ENCODE measurements at places on chromosomes 5 and 9. TPM values are rescaled to one million over a fixed set of nuclear protein-coding genes. Genes with fewer than 3 reads are reported as not detected.

DNA sequence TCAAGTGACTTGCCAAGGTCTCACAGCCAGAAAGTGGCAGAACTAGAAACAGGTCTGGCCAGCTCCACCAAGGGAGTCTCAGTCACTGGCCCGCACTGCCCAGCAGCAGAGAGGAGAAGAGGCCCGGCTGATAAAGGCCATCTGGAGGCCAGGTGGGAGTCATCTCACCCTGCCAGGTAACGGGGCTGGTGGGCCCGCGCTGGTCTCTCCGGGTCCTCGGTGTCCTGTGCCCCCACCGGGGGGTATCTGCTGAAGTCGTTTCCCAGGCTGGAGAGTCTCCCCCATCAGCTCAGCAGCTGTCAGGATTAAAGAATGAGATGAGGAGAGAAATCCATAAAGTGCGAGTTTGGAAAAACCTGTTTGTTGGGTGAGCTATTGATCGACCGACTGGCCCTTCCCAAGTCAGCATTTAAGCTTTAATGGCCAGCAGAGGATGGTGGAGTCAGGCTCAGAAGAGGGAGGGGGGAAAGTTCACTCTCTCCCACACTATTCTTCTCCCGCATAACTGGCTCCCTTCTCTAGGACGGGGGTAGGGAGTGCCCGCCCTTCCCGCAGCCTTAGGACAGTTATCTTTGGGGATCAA is 30.3 kb downstream of the LMX1B start:
- peak; percentile 55 for DNase-seq

- no peak for DNase-seq
Measured at GRCh38 chr5:137613554-137614265, 114.6 kb upstream of the SPOCK1 start.

DNA sequence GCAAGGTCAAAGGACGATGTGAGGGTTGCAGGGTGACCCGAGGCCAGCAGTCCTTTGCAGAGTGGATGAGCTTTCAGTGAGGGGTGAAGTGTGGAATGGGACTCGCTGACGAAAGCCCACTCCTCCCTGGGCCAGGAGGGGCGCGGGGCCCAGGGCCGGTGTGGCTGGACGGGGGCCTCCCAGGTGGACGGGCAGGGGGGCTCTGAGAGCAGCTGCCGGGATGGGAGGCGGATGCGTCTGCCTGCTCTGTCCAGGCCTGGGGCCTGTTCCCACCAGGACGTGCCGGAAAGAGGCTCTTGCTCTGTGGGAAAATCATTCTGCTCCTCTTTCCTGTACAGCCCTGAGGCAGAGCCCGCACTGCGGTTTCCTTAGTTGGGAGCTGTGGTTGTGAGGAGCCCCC is 24.3 kb downstream of the IRX4 start:
- DNase-seq: no peak

DNA sequence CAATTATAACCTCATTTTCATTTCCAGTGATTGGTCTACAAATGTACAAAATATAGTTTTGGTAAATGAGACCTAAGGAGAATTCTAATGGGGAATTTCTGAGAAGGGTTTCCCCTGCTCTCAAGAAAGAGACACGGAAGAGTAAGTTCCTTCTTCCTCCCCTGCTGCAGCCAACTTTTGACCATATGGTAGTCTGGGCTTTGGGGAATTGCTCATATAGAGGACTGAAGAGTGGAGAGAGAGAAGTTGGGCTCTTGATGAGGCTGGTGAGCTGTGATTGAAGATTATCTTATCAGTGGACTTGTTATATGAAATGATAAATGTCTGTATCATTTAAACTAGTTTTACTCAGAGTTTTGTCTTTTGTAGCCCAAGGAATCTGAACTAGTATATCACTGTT is 4.3 kb upstream of the LNPEP start:
- DNase-seq: no peak

DNA sequence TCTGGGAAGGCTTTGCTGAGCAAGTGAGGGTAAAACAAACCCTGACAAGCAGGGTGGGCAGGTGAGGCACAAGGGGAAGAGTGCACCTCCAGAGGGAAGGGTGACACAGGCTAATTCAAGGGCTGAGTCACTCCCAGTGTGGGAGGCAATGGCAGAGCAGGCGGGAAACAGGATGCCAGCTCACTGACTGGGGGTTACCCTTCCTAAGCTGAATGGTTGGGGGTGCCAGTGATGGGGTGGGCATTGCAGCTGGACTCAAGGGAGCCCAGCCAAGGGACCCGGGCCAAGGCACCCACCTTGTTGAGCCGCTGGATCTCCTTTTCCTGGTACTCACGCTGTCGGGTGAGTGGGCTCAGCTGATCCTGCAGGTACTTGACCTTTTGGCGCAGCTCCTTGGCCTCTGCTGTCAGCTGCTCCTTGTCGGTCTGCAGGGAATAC is 18.4 kb downstream of the GPX3 start:
- DNase-seq: no peak

DNA sequence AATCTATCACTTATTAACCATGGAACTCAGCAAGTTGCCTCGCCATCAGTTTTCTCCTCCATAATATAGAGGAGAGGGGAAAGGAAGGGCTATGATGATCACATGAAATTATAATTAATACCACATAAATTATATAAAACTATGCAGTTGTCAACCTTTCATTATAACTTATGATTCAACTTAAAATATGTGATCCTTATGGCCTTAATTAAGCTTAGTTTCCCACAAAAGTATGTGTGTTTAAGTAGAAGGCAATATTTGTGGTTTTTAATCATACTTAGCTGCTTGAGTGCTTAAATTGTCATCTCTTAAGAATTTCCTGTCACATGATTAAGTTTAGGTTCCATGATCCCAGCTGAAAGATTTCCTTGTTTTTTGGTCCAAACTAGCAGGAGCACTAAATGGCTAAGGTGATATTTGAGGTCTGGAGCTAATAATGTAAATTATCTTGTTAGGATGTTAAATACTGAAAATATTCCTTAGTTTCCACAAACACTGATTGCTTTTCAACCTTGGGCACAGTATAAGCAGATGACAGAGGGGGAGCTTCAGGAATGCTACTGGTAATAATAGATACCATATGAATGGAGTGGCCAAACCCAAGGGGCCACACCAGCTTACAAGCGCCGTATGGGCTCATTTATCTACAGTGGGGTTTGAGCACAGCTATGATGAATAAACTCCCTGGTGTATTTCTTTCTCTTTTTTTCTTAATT is 26.4 kb upstream of the F2R start:
- DNase-seq: no peak

DNA sequence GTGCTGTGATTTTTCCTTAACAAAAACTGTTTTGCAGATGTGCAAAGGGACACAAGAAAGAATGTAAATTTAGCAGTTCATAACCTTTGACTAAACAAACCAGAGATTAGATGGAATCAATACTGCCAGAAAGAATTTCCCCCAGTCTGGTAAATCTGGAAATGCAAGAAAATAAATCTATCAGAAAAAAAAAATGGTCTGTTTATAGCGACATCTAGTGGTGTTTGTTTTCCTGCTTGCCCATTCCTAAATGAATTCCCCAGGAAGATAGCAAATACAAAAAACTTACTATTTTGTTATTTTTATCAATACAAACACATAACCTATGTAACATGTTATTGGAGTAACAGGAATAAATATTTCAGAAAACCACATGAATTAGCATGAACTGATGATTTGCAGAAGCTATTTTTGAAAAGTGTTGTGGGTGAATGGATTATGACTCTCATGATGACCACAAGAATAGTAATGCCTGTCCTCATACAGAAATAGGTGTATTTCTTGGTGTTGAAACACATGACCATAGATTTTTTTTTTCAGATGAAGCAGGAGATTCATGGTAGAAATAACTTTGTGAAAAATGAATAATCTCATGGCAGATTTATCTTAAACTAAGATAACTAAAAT is 1703.8 kb downstream of the MAT2B start:
- no peak for DNase-seq

GRCh38 chr9:129664746-129665388 is 580 bp upstream of the PRRX2 start:
- DNase-seq: no peak

DNA sequence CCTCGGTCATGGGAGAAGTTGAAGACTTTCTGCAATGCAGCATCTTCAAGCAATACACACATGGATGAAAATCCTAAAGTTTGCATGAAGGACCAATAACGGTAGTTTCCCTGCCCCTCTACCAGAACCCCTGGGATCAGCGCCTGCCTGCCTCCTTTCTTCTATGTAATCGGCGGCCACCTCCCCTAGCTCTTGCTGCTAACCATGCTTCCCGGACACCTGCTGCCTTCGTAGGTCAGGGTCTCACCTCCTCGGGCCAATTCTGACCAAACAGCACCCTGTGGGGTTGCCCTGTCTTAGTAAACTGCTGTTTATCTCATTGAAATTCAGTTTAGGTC is 388 bp upstream of the MED10 start:
- DNase-seq: no peak

- DNase-seq: no peak
Measured at GRCh38 chr9:127463911-127464310, 12.6 kb downstream of the LRSAM1 start.

DNA sequence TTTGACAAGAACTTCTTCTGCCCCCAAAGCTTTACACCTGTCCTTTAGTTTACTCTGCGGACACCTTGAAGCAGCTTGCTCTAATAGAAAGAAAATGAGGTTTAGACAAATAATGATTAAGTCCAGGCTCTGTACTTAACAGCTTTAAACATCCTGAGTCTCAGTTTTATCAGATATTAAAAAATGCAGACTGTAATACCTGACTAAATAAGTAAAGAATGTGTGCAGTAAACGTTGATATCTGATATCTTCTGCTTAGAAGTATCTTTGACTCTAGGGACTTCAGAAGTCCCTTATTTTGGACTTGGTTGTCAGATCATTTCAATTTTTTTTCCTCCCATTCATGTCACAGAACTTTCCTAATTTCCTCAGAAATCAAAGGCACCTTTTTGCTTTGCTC is 1060.4 kb downstream of the CDH12 start:
- DNase-seq: no peak

GRCh38 chr9:19901586-19901985 is 112.7 kb upstream of the SLC24A2 start:
- DNase-seq: no peak

DNA sequence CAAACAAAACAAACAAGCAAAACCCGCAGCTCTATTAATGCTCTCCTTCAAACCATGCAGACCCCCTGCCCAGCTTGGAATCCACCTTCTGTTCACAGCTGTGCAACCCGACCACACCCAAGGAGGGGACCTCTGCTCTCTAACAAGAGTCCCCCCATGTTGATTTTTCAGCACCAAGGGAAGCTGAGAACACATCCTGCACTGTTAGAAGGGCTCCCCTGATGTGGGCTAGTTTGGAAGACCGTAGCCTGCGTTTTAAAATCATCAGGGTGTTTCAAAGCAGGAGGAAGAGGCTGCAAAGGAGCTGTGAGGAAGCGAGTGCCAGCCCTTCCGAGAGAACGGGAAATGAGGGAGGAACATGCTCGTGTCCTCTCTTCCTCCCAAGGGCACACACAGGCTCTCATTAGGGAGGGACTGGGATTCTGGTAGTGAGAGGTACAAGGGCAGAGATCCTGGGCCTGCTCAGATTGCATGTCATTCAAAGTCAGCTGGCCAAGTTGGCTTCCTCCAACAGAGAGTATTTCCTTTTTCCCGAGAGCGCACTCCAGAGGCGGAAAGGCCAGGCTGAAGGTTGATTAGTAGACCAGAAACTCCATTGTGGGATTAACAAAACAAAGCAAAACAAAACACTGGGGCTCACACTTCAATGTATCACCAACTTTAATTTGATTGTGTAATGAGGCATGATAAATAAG is 185.9 kb downstream of the SEMA6A start:
- no peak for DNase-seq

DNA sequence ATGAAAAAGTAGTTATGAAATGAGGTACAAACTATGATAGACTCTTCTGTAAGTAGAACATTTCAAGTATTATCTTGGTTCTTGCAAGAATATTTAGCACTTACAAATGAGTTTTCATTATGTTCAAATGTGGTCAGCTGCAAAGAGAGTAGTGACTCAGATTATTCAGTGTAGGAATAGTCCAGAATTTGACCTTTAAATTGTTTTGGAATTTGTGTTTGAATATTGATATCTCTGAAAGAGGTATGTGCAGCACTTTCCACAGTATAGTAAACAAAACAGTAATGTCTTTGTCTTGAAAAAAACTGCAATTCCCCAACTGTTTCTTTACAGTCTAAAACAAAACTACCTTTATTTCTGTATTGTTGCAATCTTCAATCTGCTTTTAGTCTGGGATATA is 56.1 kb downstream of the WDR70 start:
- no peak for DNase-seq

GRCh38 chr5:39161578-39161977 is 57.8 kb downstream of the FYB1 start:
- no peak for DNase-seq

The PCA3 gene
- total RNA-seq: 0.31 TPM

The GTF3C4 gene
- total RNA-seq: 26.8 TPM

The DEPDC1B gene
- 38.5 TPM for total RNA-seq

The PCDHB4 gene
- 4.4 TPM for total RNA-seq

The RASGRF2 gene
- 0.62 TPM for total RNA-seq

The PCDHB16 gene
- 11.9 TPM for total RNA-seq
